HepG2 (cell line): ENCODE measurements at places on chromosomes 5 and 9.

DNA sequence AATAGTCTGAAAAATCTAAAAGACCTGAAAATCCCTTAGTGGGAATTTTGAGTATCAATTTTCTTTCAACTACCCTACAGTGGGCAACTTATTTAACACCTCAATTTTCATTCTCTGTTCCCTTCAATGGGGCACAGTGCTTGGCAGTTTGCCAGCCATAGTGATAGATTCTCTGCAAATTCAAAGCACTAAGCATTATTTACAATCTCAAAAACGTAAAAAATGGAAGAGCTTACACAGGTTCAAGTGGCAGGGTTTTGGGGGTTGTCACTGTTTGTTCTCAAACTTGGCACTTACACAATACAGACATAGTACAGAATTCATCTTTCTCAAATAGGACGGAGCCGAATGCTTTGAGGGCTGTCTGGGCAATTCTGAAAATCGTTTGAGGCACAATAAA is 515.0 kb downstream of the EFNA5 start:
- no peak for DNase-seq

GRCh38 chr5:151678713-151679112 is 8.0 kb downstream of the SPARC start:
- DNase-seq, result no peak

GRCh38 chr5:134436523-134437339 is 25.1 kb upstream of the CDKN2AIPNL start:
- peak; percentile 64 for DNase-seq

- no peak for DNase-seq
Observed at GRCh38 chr9:83405759-83406158, 132.4 kb downstream of the FRMD3 start.

GRCh38 chr9:33246269-33246860 is 6.4 kb downstream of the SPINK4 start:
- no peak for DNase-seq

DNA sequence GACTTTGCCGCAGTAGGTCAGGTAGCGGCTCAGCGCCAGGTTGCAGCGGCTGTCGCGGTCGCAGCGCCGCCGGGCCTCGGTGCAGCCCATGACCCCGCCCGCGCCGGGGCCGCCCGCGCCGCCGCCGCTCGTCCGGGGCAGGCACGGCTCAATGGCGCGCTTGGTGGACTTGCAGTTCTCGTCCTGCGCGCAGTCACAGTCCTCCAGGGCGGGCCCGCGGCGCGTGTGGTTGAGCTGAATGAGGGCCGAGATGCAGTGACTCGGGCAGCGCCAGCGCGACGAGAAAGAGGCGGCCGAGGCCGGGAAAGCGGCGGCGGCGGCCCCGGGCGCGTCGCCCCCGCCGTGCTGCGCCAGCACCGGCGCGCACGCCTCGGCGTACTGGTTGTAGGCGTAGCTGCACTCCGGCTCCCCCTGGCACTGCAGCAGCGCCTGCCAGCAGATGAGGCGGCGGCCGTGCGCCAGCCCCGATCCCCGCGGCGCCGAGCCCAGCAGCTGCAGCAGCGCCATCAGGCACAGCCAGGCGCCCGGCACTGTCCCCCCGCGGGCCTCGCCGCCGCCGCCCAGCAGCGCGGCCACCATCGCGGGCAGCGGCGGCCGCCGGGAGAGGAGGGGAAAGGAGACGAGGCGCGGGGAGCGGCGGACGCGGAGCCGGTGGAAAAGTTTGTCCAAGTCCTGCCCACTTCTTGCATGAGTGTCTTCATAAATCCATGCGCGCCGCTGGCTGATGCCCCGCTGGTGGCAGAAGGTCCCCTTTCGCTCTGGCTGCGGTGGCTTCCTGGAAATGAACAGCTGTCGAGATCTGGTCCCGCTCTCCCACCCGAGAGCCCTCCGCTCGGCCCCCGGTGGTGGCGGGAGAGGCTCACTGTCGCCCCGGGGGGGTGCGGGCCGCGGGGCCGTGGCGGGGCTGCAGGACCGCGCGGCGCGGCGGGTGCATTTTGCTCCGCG is 833 bp downstream of the GAS1 start:
- no peak for DNase-seq

DNA sequence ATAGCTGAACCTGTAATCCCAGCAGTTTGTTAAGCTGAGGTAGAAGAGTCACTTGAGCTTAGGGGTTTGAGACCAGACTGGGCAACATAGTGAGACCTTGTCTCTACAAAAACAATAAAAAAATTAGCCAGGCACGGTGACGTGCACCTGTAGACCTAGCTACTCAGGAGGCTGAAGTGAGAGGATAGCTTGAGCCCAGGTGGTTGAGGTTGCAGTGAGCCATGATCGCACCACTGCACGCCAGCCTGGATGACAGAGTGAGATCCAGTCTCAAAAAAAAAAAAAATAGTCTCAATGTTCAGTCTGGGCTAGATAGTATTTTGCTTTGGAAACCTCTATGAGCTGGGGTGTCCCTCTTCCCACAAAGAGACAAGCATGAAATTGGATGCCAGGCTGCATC is 51.9 kb upstream of the IQGAP2 start:
- no peak for DNase-seq

DNA sequence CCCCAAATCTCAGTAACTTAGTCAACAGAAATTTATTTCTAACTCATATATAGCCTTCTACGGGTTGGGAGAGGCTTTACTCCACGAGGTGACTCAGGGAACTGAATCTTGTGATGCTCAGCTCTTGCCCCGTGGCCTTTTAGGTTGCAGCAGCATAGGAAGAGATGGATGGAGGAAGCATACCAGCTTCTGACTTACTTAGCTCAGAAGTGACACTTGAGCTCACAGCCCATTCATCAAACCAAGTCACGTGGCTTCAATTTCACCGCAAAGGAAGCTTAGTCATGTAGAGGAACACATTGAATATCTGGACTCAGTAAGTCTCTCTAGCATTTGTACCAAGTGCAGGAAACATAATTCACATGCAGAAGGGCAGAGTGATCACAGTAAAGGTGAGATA is 124.1 kb upstream of the KCNN2 start:
- no peak for DNase-seq

- DNase-seq, result no peak
Observed at GRCh38 chr9:116168231-116168630, 14.6 kb downstream of the PAPPA start.

- no peak for DNase-seq
Observed at GRCh38 chr9:36164989-36165388, 4.2 kb upstream of the CCIN start.

DNA sequence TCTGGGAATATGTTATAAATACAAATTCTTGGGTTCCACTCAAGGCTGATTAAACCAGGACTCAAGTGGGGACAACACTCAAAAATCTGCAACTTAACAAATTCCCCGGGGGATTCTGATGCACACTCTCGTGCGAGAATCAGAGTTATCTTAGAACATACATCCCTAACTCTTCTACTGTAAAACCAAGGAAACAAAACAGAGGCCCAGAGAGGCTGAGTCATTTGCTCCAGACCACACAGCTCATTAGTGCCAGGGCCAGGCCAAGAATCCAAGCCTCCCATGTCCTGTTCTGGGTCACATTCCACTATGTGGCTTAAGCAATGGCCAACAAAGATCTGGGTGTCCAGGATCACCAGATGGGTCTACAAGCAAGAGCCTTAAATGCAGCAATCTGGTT is 166.0 kb downstream of the ADAMTS12 start:
- DNase-seq, result no peak

DNA sequence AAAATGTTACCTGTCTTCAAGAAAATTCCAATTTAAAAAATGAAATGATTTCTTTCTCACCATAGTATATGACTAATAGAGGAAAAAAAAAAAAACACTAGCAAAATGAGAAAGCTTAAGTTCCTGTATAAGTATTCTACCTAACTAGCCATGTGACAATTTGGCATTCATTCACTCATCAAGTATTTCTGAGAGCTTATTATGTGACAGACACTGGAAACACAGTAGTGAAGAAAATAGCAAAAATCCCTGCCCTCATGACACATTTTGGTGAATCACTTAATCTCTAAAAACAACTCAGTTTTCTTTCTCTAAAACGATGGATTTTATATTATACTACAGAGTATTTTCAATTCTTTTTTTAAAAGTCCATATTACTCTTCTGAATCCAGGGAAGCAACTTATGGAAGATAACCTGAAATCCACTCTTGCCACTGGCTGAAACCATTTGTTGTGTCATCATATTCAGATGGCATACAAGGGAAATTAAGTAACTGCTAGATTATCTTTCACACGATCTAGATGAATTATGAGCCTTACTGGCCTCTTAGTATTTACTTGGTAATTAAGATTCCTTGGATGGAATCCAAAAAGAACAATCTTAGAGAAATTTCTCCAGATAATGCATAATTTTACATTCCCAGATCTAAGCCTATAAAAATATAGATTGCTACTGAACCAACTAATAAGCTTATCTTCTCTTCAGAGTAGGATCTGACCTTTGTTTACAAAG is 5.5 kb downstream of the PTBP3 start:
- no peak for DNase-seq

- DNase-seq, result no peak
Observed at GRCh38 chr9:127524373-127524772, 73.1 kb downstream of the LRSAM1 start.

DNA sequence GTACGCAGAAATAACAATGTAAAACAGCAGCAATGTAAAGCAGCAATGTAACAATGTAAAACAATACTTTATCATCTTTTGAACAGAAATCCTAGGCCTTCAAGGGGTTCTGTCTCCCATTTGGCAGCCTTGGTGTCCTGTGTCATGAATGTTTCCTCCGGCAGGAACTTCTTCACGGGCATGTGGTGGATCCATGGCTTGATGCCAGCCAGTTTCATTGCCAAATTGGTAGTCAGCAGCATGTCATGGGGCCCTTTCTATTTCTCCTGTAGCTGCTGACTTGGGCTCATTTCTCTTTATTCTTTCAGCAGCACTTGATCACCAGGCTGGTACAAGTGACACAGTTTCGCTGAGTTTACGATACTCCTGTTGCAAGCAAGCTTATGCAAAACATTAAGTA is 275.3 kb downstream of the HTR1A start:
- no peak for DNase-seq

DNA sequence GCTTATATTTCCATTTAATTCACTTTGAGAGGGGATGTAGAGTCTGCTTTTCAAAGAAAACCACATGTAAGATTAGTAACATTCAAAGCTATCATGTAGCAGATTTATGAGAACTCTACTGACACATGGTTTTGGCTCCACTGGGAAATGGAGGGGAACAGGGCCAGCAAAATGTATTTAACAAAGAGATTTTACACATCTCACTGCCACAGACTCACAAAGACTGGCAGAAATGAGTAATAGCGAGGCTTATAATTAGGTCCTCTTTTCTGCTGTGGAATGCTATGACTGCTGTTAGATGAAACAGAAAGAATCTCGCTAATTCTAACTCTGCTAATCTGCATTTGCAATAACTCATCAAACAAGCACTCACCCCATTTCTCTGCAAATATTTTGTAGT is 4.5 kb downstream of the DAP start:
- DNase-seq, result no peak

DNA sequence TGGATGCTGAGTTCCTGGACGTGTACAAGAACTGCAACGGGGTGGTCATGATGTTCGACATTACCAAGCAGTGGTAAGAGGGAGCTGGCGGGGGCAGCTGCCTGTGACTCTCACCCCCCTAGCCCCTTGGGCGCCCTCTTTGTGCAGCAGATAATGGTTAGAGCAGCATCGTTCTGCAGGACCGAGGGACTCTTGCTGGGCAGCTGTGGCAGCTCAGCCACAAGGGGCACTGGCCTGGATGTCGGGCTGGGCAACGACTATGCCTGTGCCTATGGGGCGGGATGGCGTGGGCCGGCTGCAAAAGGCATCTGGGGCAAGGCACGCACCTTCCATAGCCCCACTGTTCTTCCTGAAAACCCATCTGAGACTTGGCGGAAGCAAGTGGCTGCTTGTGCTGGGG is 12.9 kb upstream of the AJM1 start:
- DNase-seq, result no peak

DNA sequence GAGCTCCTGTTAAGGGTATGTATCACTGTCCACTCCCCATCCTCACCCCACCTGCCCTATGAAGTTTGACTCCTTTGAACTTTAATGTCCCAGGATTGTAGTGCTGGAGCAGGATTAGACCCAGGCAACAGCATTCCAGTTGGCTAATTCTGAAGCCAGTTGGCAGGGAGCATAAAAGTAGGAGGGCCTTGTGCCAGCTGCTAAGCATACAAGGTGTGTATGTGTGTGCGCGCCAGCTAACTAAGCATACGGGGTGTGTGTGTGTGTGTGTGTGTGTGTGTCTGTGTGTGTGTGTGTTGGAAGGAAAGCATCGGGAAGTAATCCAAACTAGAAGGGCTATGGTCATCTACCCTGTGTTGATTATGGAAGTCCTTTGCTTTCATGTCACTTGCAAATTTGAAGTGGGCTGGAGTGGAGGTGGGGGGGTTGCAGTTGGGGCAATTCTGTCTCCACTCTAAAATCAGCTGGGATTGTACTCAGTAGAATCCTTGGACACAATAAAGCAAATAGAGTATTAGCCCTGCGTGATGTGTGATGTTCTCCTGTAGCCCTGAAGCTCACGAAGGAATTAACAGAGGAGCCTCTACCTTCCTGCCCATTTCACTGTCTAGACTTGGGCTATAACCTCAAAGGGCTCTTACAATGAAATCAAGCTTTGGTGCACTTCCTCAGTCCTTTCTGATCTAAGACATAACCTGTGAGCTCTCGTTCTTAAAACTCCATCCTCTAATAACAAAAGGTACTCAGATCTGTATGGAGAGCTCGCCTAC is 26.9 kb downstream of the HMGCR start:
- DNase-seq, result no peak

DNA sequence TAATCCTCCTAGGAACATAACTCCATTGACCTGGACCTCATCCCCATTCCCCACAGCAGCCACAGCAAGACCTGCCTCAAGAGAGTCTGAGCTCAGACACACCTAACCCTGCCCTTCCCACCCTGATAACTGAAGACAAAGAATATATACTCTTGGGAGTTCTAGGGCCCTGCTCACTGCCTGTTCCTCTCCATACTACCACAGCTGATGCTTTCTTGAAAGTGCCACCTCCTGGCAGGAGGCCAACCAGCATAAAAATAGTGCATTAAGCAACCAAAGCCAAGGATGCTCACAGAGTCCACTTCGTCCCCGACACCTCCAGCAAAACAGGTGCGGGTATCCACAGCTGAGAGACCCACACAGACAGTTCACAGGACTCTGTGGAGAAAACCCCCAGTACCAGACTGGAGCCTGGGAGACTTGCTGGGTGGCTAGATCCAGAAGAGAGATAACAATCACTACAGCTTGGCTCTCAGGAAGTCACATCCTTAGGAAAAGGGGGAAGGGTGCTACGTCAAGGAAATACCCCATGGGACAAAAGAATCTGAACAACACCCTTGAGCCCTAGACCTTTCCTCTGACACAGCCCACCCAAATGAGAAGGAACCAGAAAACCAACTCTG is 23.5 kb downstream of the FAM114A2 start:
- DNase-seq, result no peak

DNA sequence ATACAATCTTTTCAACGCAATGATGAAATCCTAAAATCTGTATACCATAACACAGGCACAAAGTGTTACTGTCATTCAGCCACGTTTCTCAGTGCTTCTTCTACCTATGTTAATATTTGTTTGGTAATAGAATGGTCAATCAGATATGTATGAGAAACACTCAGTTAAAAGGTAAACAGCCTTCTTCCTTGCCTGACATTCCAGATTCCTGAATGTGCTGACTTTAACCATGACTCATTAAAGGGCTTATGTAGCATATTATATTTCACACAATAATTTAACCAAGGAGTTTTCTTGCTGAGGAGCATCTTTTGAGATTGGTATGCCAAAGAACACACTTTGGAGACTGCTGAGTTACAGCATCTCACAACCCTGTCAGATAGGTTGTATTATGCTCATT is 187.6 kb downstream of the CETN3 start:
- no peak for DNase-seq

- peak; percentile 23 for DNase-seq
Observed at GRCh38 chr9:80175286-80176150, 603.8 kb downstream of the TLE4 start.

GRCh38 chr5:126961702-126962101 is 68.7 kb downstream of the MARCHF3 start:
- DNase-seq, result no peak
